Ascending aorta (tissue), 2 donors: ENCODE measurements at places on chromosomes 4 and X.

DNA sequence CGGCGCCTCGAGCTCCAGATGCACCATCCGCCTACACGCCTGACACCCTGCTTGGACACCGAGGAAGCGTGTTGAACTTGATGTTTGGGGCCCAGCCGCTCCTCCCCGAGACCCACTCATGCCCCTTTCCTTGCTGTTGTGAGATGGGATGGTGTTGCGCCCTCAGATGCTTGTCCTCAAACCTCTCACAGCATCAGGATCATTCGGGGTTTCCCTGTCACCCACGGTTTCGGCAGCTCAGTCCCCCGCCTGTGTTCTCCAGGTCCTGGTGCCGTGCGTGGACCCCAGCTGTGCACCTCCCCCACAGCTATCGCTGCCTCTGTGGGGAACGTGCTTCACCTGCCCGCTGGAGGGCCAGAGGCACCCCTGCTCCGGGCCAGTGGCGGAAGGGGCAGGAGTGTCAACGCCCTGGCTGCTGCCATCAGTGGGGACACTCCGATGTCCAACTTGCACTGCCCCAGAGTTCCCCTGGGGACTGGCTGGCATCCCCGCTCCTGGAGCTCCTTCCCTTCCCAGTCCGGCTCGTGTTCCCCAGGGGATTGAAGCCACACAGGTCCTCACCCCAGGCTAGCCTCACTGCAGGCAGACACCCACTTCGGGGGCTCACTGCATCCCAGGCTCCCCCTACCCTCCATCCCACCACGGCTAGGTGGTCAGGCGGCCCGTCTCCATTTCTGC lies 82.3 kb upstream of the ADRA2C start:
- no peak overlapping the region for H3K27ac ChIP-seq
- no peaks in the 10 kb centered on the region for H3K36me3 ChIP-seq
- no peaks in the 10 kb centered on the region for H3K27me3 ChIP-seq
- DNase-seq = no peak
- H3K4me1 ChIP-seq = no peaks in the 10 kb centered on the region

DNA sequence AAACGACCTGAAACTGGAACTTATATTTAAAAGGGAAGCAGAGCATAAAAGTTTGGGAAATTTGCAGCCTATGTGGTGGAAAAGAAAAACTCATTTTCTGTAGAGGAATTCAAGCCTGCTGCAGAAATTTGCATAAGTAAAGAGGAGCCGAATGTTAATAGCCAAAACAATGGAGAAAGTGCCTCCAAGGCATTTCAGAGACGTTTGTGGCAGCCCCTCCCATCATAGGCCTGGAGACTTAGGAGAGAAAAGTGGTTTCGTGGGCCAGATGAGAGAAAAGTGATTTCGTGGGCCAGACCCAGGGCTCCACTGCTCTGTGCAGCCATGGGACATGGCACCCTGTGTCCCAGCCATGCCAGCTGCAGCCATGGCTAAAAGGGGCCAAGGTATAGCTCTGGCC lies 361.9 kb downstream of the PCDH19 start:
- H3K27me3 ChIP-seq = no peaks in the 10 kb centered on the region
- no peaks in the 10 kb centered on the region for H3K36me3 ChIP-seq
- no peak overlapping the region for H3K27ac ChIP-seq
- H3K4me1 ChIP-seq = no peaks in the 10 kb centered on the region

DNA sequence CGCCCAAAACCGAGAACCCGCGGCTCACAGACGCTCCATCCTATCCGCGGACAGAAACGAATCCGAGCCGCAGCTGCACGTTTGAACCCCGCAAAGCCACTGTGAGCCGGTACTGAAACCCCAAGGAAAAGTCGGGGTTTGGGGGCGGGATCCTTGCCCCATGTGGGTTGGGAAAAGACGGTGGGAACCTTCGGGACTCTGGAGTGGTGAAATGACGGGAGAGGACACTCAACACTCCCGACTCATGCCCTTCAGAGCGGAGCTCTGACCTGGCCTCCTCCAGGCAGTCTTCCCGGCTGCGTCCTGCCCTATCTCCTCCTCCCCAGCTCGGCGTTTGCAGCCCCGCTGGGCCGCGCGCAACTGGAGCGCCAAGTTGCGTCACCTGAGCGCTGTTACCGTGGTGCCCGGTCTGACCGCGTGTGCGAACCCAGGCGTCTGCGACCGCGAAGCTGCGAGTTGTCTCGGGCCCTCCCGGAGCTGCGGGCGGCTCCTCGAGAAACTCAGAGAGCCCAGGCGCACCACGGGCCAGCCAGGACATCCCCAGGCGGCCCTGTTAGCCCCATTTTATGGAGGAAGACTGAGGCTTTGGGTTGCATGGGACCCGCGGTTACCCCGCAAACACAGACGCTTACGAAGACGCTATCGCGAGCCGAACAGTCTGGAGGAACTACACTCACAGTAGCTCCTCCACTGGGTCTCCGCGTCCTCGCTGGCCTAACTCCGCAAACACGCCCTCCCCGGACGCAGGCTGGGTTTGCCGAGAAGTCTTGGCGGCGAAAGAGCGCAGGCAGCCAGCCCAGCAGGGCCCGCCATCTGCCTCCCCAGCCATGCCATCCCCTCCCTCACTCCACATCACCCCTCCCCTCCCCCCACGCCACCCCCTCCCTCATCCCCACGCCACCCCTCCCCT lies 20.3 kb upstream of the HMX1 start:
- H3K4me3 ChIP-seq = no peak overlapping the region
- H3K4me1 ChIP-seq = no peaks in the 10 kb centered on the region
- H3K27me3 ChIP-seq = peaks cover 13% of the 10 kb centered on the region
- no peak overlapping the region for H3K27ac ChIP-seq
- no peak for DNase-seq
- no peaks in the 10 kb centered on the region for H3K36me3 ChIP-seq

- H3K36me3 ChIP-seq = no peaks in the 10 kb centered on the region
- no peaks in the 10 kb centered on the region for H3K27me3 ChIP-seq
- H3K27ac ChIP-seq = no peak overlapping the region
- H3K4me3 ChIP-seq = no peak overlapping the region
- DNase-seq = no peak
- H3K4me1 ChIP-seq = no peaks in the 10 kb centered on the region
Measured at GRCh38 chrX:323721-324628, 5.4 kb upstream of the GTPBP6 start.

DNA sequence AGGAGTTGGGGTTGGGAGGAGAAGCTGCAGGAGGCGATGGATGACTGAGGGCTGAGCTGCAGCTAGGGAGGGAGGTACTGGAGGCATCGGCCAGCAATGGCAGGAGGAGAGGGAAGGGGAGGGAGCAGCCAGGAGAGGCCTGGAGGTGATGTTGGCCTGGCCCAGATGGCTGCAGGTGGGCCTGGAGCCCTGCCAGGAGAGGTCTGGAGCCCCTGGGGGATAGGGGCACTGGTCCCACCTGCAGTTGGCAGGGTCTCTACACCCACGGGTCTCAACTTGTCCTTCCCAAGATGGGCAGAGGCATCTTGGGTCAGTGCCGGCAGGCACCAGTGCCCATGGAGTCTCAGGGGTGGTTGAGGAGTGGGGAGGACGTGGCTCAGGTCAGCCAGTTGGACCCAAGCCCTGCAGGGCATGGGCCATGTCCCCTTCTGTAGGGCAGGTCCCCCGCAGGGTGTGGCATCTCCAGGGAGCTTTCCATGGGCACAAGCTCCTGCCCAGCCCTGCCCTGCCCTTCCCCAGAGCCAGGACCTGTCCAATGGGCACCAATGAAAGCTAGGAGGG lies 2.7 kb upstream of the MXD4 start:
- no peaks in the 10 kb centered on the region for H3K36me3 ChIP-seq
- DNase-seq = no peak
- H3K27me3 ChIP-seq = no peaks in the 10 kb centered on the region

- H3K36me3 ChIP-seq = peaks cover 71% of the 10 kb centered on the region
- H3K27ac ChIP-seq = no peak overlapping the region
- H3K4me3 ChIP-seq = no peak overlapping the region
- H3K27me3 ChIP-seq = no peaks in the 10 kb centered on the region
Measured at GRCh38 chrX:16754019-16754418, 32.2 kb upstream of the TXLNG start.

DNA sequence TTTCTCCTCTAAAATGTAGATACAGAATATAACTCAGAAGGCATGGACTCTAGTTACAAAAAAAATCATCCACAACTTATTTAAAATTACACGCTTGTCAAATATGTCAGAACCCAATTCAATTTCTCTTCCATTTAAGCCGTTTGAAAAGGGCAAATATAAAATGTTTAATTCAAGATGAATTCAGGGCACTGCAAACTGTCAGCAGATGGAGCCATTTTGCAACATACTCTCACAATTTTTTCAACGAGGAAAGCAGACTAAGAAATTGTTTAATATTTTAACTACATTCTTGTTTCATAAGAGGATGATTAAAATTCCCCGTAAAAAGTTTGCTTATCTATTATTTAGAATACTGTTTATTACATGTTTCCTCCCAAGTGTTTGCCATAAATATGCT lies 321.3 kb upstream of the CPXCR1 start:
- no peak for DNase-seq
- H3K27me3 ChIP-seq = no peaks in the 10 kb centered on the region
- H3K36me3 ChIP-seq = no peaks in the 10 kb centered on the region
- no peaks in the 10 kb centered on the region for H3K4me1 ChIP-seq

- H3K36me3 ChIP-seq = no peaks in the 10 kb centered on the region
- no peaks in the 10 kb centered on the region for H3K27me3 ChIP-seq
- DNase-seq = no peak
- no peak overlapping the region for H3K27ac ChIP-seq
- no peak overlapping the region for H3K4me3 ChIP-seq
Measured at GRCh38 chr4:127844601-127845116, 36.0 kb upstream of the PLK4 start.

GRCh38 chr4:43842594-43842993 lies 606.0 kb downstream of the KCTD8 start:
- no peaks in the 10 kb centered on the region for H3K36me3 ChIP-seq
- no peak overlapping the region for H3K27ac ChIP-seq
- no peaks in the 10 kb centered on the region for H3K4me1 ChIP-seq
- H3K4me3 ChIP-seq = no peak overlapping the region

GRCh38 chr4:139740531-139741041 lies 75.0 kb downstream of the MGST2 start:
- H3K4me3 ChIP-seq = no peak overlapping the region
- H3K27ac ChIP-seq = peak overlapping the region; percentile 77
- peaks cover 19% of the 10 kb centered on the region for H3K4me1 ChIP-seq
- H3K36me3 ChIP-seq = no peaks in the 10 kb centered on the region

DNA sequence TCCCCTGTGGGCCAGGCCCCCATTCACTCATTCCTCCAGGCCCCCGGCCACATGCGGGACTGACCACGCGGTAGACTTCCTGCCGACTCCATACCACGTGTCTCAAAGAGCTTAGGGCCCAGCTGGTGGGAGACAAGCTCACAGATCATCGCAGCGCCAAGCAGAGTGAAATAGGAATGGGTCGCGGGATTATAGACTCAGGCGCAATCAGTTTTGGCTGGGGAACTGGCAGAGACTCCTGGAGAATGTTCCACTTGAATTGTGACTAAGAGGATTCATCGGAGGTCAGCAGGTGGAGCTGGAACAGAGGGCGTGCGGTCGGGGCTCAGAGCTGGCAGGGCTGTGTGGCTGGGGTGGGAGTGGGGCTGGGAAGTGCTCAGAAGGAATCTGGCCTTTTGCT lies 15.6 kb downstream of the ATP2B3 start:
- H3K27me3 ChIP-seq = no peaks in the 10 kb centered on the region
- H3K4me1 ChIP-seq = no peaks in the 10 kb centered on the region
- DNase-seq = no peak
- no peak overlapping the region for H3K27ac ChIP-seq
- H3K4me3 ChIP-seq = no peak overlapping the region
- H3K36me3 ChIP-seq = no peaks in the 10 kb centered on the region

DNA sequence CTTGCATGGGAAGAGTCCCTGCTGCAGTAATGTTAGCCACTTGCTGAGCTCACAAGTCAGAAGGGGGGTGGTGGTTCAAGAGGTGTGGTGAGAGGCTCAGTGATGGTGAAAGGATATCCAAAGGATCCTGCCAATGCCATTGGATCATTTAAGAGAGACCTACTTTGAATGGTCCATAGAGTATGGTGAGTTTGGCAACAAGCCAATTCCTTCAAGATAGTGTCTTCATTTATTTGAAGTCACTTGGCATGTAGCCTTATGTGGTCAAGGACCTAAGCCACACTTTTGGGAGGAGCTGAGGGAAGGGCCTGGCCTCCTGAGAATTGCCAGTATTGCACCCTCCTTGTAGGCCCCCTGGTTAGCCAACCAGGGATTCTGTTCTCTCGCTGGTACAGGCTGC lies 87.9 kb downstream of the TSPAN7 start:
- H3K27ac ChIP-seq = no peak overlapping the region
- H3K27me3 ChIP-seq = no peaks in the 10 kb centered on the region
- DNase-seq = no peak
- no peaks in the 10 kb centered on the region for H3K4me1 ChIP-seq

GRCh38 chr4:18291256-18291655 lies 269.7 kb upstream of the LCORL start:
- no peaks in the 10 kb centered on the region for H3K27me3 ChIP-seq
- no peaks in the 10 kb centered on the region for H3K36me3 ChIP-seq
- H3K4me1 ChIP-seq = no peaks in the 10 kb centered on the region
- H3K4me3 ChIP-seq = no peak overlapping the region
- DNase-seq = no peak

DNA sequence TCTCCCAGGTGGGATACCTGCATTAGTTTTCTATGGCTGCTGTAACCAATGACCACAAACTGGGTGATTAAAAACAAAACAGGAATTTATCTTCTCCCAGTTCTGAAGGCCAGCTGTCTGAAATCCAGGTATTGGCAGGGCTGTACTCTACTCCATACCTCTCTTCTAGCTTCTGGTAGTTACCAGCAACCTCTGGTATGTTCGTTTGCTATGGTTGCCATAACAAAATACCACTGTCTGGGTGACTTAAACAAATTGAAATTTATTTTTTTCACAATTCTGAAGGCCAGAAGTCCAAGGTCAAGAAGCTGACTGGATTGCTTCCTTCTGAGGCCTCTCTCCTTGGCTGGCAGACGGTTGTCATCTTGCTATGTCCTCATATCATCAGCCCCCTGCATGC lies 642.1 kb upstream of the TENM3 start:
- no peaks in the 10 kb centered on the region for H3K4me1 ChIP-seq
- H3K27ac ChIP-seq = no peak overlapping the region
- no peaks in the 10 kb centered on the region for H3K27me3 ChIP-seq
- H3K4me3 ChIP-seq = no peak overlapping the region

DNA sequence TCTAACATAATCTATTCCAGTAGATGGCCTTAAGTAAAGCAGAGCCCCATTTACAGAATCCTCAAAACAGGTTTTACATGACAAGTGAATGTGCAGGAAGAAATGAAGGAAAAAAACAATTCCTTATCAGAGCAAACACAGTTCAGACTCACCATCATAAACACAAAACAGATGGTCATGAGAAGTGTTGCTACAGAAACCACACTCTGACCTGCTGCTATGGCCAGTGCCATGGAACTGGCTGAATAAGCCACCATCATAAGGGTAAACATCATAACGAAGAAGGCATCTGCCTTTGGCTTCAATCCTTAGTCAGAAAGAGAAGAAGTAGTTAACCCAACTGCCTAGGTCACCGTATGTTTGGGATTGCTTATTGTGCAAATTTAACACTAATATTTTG lies 61.1 kb downstream of the ABCG2 start:
- H3K4me1 ChIP-seq = no peaks in the 10 kb centered on the region
- DNase-seq = no peak
- H3K36me3 ChIP-seq = no peaks in the 10 kb centered on the region
- no peak overlapping the region for H3K27ac ChIP-seq
- H3K4me3 ChIP-seq = no peak overlapping the region
